IPS-NIHi11 (cell line): ENCODE measurements at places on chromosomes 4 and X.

GRCh38 chr4:45776146-45776545 is 347.7 kb downstream of the GABRG1 start:
- DNase-seq, result no peak

DNA sequence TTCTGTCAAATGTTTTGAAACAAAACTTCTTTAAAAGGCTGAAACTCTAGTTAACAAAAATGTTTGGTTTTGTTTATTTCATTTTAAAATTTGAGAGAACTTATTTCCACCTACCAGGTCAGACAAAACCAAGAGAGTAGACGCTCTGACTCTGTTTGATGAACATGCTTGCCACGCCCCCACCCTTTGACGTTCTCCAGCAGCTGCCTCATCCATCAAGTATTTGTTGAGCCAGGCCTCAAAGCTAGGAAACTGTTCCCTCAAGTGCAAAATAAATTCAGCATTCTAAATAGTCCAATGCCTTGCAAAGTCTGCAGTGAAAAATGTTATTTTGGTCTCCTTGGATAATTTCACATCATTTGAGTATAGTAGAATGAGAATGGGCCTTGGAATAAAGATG is 121.6 kb downstream of the GUCY2F start:
- DNase-seq, result no peak

DNA sequence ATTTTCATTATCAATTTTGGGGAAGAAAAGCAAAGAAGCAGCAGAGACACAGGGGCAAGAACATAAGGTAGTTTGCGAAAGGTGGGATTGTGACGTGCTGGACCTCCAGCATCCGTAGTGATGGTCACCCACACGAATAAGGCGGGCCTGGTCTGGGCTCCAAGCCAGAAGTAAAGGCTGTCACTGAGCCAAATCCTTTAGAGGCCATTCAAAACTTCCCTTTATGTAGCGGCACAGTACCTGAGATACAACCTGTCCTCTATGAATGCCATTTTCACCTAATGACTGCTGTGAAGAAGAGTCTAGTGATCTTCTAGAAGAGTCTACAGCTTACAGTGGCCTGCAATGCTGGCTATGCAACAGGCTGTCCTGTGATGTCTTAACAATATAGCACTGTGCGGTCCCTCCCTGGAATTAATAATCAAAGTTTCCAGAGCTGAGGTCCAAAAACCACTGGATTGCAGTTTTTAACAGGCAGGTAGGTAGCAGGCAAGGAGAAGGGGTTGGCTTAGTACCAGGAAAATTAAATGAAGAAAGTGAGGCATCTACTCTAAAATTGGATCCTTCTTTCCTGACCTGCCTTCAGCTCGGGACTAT is 56.2 kb downstream of the TRIML1 start:
- no peak for DNase-seq

- no peak for DNase-seq
Observed at GRCh38 chr4:47744253-47744652, 93.6 kb downstream of the CORIN start.

DNA sequence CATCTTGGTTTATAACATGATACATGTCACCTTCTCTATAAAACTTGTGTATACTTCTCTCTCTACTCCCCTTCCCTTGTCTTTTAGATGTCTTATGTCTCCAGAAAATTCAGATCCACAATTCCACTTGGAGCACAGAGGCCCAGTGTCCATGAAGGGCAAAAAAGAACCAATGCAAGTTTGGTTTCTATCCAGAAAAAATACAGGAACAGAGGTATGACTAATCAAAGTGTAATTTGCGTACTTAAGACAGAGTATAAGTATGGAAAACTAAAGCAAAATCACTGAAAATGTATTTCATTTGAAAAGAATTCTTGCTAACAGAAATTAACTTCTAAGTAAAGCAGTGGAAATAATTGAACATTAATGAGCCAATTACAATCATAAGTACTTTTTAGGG is 46.2 kb downstream of the GUCY1B1 start:
- no peak for DNase-seq

- DNase-seq, result peak; percentile 53
Observed at GRCh38 chr4:6608758-6609414, 31.6 kb upstream of the MRFAP1 start.

GRCh38 chr4:182736207-182736606 is 181.0 kb downstream of the DCTD start:
- DNase-seq, result no peak

- no peak for DNase-seq
Observed at GRCh38 chr4:4869731-4870571, 10.5 kb downstream of the MSX1 start.

DNA sequence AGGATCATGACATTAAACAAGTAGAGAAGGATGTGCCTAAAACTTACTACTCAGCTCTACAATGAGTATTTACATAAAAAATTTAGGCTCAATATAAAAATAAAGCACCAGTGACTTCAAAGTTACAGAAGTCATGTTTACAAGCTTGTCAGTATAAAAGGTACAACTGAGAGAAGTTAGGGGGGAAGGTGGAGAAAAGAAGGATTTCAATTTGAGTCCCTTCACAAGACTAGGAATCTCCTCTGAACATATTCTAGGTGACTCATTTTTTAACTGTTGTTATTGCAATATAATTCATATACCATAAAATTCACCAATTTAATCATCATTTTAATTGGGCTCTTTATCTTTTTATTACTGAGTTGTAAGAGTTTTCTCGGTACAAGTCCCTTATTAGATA is 26.9 kb downstream of the FRYL start:
- no peak for DNase-seq

- no peak for DNase-seq
Observed at GRCh38 chr4:4755306-4755705, 104.2 kb upstream of the MSX1 start.

- no peak for DNase-seq
Observed at GRCh38 chrX:42754115-42754514, 23.8 kb downstream of the PPP1R2C start.

DNA sequence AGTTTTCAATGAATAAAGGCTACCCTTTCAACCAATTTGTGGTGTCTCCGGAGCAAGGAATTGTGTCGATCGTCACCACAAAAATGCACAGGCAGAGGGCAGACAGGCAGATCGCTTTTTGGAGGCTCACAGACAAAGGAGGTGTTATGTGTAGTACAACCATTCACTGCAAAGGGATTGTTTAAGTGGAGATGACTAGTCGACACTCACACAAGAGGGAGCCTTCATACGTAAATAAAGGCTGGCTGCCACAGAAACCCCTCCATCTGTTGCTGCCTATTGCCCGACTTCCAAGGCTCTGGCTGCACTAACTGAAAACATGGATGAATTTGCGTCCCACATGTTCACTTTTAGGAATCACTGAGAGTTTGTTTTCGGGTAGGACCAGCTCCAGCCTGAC is 281.1 kb downstream of the NKX6-1 start:
- peak; percentile 9 for DNase-seq

DNA sequence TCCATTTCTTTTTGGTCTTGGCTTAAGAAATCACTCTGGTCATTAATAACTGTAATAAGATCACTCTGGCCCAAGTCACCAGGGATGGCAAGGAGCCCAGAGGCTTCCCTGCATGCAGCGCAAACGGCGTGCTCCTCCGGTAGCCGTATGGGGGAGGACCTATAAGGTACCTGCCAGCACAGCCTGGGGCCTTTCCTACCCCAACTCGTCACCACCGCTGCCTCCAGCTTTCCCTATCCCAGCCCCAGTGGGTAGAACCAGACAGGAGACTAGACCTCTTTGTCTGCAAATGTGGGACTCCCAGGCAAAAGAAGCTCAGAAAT is 25.9 kb downstream of the HAND2 start:
- no peak for DNase-seq

DNA sequence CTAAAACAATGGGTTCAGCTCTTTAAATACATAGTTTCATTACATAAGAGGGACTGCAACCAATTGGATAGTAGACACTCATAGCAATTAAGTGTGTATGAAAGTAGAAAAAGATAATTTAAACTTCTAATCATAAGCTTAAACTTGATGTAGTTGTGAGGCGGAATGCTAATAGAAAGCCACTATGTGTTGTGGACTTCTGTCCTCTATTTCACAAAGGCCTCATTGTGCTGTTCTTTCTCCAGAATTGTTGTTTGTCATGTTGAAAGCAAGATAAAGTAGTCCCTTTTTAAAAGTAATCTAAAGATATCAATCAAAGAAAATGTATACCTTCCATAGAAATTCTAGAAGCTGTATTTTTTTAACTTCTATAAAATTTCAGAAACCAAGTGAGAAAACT is 329.4 kb downstream of the KLHL4 start:
- no peak for DNase-seq

DNA sequence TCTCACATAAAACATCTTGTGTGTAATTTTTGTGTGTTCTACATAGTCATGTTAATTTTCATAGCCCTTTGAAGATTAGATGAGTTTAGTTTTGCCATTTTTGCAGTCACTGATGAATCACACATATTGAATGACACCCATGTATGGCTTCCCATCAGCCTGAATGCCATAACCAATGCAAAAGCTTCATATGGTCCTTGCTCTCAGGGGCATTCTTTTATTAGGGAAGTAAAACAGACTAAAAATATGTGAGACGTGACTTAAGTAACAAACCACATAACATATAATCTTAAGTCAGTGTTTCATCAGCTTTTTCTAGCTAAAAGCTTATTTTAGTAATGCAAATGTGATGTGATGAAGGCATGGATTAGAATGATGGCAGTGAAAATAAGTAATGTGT is 8.2 kb downstream of the SLC25A4 start:
- DNase-seq, result no peak

DNA sequence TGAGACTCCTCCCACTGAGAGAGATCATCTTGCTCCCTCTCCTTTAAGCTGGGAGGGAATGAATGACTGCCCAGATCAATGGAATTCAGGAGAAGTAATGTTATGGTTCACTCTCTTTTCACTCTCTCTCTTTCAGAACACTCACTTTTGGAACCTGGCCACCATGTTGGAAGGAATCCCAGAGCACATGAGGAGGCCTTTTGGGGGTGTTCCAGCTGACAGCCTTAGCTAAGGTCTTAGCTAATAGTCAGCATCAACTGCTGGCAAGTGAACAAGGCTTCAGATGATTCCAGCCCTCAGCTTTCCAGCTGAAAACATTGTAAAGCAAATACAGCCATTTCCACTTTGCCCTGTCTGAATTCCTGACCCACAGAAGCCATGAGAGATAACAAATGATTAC is 124.0 kb upstream of the CLNK start:
- no peak for DNase-seq

- DNase-seq, result no peak
Observed at GRCh38 chr4:35102066-35102465, 1142.2 kb downstream of the ARAP2 start.

GRCh38 chr4:24262616-24263015 is 321.7 kb downstream of the DHX15 start:
- no peak for DNase-seq

- no peak for DNase-seq
Observed at GRCh38 chr4:35539404-35540055, 704.8 kb downstream of the ARAP2 start.

GRCh38 chrX:141183000-141183399 is 6.1 kb upstream of the LDOC1 start:
- DNase-seq, result no peak

DNA sequence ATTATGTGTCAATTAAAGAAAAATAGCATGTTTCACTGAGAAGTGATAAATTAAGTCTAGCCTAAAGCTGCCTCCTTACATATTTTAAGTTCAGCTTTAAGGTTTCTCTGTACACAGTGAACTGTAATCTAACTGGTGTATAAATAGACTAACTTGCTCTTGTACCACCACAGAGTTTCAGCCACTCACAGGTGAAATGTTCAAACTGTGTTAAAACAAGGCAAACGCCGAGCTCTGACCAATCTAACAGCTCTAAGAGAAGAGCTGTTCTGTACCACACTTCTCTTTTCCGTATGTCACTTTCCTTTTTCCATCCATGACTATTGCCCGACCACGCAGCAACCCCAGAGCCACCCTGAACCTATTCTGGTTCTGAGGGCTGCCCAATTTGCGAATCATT is 64.5 kb downstream of the DCHS2 start:
- no peak for DNase-seq

- no peak for DNase-seq
Observed at GRCh38 chr4:30182786-30183185, 537.4 kb upstream of the PCDH7 start.

- DNase-seq, result no peak
Observed at GRCh38 chrX:153441296-153441695, 4.6 kb downstream of the TREX2 start.

DNA sequence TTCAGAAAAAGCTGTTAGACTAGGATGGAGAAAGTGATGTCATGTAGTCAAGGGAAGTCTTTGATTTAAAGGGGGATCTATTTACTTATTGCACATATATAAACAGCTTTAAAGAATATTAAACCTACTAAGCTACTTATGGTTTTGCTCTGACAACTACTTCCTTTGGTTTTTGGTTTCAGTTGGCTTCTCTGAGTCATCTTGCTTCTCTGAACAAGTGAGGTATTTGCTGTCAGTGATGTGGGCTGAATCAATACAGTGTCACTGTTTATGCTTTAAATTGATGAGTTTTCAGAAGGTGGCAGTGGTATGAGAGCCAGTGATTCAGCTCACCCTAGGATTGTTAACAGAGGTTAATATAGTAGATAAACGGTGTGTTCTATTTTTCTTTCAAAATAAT is 75.1 kb downstream of the CEP44 start:
- no peak for DNase-seq

DNA sequence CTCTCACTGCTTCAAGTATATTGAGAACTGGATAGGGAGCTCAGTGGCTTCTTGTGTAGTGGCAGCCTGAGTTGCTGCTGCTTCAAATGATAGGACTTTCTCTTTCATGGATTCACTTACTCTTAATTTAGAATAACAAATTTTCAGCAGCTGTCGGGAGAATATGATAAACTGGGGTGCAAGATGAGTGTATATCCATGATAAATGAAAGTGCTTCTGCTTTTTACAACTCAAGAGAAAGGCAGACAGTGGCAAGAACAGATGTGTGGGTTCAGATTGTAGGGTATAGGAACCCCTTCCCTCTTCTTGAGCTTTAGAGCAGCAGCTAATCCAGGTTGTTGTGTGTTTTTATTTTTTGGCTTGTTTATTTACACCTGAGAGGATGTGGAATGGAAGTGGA is 1.0 kb downstream of the SH3BGRL start:
- DNase-seq, result no peak

- no peak for DNase-seq
Observed at GRCh38 chrX:85882601-85883000, 164.8 kb downstream of the CHM start.

DNA sequence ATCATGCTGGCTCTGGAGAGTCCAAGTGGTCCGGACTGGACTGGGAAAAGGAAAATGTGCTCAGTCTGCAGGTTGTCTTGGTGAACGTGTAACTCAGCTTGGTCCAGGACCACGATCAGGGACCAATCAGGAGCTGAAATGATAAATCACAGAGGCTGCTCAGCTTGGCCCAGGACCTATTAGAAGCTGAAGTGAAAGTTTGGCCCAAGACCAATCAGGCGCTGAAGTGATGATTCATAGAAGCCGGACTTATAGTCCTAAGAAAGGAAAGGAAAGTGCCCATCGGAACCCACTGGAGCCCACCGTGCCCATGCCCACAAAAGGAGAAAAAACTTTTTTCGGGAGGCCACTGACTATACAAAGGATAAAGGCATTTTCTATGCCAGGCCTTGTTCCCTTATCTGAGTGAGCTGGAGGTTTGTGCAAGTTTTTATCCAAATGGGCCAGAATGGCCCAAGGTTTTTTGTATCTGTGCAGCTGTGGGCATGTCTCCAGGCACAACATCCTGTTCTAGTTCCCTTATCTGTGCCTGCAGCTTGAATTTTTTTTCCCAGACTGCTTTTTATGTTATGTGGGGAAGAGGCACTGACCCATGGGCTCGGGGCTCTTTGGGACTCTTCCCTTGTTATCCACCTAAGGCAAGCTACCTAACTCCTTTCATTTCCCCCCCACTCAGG is 194.4 kb downstream of the FAM133A start:
- no peak for DNase-seq
